H1 (cell line): ENCODE measurements at places on chromosomes 4 and X.

GRCh38 chr4:14143892-14144291 is 516.4 kb upstream of the BOD1L1 start:
- no peak for DNase-seq

DNA sequence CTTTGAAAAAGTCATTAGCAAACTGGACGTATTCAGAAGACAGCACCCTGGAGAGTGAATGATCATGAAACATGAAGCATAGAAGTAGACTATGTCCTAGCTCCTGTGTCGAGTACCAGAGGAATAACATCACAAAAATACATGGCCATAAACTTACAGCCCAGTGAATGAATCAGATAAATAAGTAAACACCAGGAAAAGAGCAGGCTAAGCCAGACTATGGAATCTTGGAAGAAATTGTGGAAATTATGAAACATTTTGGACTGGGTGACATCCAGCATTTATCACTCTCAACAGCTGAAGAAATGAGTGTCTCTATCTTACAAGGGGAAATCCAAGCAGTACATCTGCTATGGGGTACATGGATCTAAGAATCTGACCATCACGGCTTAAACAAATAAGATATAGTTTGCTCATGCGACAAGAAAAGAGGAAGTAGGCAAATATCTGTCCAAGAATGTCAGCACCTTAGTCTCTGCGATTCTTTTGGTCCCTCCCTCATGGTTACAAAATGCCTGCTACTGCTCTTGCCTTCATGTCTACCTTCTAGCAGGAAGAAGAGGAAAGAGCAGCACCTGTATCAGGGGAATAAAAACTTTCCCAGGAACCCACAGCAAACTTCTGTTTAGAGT is 481.5 kb downstream of the BCOR start:
- no peak for DNase-seq

DNA sequence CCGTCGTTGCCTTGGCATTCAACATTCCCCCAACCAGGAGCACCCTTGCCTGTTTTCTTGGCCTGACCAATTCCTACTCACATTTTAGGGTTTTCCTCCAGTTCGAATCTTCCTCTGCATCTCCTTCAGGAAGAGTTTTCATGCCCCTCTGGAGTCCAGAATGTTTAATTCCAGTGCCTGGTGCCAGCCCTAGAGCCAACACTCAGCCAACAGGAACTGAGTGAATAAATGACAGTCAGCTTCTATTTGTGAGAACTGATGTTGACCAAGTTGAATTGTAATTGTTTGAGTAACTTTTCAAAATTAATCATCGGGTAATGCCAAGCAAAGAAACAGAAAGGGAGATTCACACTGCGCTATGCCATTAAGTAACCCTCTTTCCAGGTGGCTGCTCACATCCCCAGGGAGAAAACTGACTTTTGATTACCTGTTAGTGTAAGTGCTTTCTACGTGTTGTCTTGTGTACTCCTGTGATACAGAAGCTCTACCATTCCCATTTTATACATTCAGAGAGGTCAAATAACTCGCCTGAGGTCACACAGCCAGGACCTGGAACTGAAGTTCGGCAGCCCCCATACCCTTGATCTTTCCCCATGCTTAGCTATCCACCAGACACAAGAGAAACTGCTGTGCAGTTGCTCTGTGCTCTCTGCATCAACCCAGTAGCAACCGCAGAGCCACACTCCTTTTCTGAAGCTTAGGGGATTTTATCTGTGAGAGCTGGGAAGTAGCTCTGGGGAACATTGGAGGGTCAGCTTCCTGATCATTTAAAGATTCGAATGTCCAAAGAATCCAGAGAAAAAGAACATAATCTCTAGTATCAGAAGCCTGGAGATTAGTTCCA is 19.0 kb upstream of the SLC2A9 start:
- DNase-seq: no peak

- peak; percentile 56 for DNase-seq
These were observed at the start of gene ZFX for GRCh38 chrX:24149351-24150050. Gene ZFX (plus strand): TSS chrX:24149729. CDS start chrX:24172743, 23,014 bp downstream.
